Osteoblast (primary cell): ENCODE measurements at places on chromosomes 2 and 18.

DNA sequence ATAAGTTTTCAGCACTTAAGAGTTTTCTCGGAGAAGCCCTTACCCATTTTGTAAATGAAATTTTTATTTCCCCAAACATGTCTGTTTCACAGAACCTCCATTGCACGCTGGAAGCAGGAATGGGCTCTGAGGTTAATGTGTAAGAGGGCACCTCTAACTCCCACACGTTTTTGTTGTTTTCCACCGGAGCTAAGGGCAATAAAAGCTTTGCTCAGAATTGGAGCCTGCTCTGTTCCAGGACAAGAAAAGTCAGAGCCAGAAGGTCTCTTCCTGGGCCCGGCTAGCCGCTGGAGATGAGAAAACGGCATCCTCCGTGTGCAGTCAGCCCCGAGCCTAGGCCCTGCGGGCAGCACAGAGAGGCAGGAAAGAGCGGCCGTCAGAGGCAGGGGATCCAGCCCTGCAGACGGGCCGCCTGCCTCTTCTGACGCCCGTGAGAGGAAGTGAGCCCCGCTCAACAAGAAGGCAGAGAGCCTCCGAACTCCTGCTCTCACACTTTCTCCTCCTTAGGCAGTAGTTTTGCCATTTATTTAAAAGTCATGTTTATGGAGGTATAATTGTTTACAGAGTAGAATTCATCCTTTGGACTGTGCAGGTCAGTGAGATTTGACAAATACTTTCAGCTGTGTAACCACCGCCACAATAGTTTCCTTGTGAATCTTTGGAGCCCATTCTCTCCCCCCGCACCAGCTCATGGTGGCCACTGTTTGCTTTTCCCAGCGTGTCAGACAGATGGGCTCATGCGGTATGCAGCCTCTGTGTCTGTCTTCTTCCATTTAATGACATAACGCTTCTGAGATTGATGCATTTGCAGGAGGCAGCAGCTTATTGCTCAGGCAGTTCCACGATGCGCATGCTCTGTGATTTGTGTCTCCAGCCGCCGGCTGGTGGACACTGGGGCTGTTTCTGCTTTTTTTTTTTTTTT is 117.3 kb downstream of the GALR1 start:
- no peak for DNase-seq
- H3K4me1 ChIP-seq: no peaks in the 10 kb centered on the region
- no peak overlapping the region for H3K4me3 ChIP-seq
- no peaks in the 10 kb centered on the region for H3K36me3 ChIP-seq

GRCh38 chr2:55269645-55269990 is 587 bp upstream of the MTIF2 start:
- no peaks in the 10 kb centered on the region for H3K27me3 ChIP-seq
- DNase-seq: peak; percentile 42
- H3K4me1 ChIP-seq: peaks cover 12% of the 10 kb centered on the region
- H3K4me3 ChIP-seq: peak overlapping the region; percentile 97
- peaks cover 10% of the 10 kb centered on the region for H3K36me3 ChIP-seq
- H3K27ac ChIP-seq: peak overlapping the region; percentile 81

DNA sequence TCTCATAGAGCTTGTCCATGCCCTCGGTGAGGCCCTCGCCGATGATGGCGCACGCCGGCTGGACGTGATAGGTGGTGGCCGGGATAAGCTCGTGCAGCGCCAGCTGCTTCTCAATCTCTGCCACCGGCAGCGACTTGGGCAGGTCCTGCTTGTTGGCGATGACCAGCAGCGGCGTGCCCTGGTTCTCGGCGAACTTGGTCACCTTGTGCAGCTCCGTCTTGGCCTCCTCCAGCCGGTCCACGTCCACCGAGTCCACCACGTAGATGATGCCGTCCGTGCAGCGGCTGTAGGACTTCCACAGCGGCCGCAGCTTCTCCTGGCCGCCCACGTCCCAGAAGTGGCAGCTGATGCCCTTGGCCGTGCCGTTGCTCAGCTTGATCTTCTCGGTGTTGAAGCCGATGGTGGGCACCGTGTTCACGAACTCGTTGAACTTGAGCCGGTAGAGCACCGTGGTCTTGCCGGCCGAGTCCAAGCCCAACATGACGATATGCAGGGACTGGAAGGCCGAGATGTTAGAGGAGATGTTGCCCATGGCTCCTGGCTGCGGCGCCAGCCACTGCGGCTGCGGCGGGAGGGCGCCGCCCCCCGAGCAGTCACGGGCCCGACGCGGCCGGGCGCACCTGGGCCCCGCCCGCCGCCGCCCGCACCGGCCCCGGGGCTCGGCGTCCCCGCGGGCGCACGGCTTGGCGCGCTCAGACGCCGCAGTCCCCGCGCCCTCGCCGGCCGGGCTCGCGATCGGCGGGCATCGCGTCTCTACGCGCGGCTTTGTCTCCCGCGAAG is 636 bp downstream of the ARL4C start:
- H3K4me1 ChIP-seq: peaks cover 11% of the 10 kb centered on the region
- no peaks in the 10 kb centered on the region for H3K36me3 ChIP-seq
- H3K27me3 ChIP-seq: peaks cover 4% of the 10 kb centered on the region
- H3K4me3 ChIP-seq: peak overlapping the region; percentile 86
- DNase-seq: peak; percentile 72

DNA sequence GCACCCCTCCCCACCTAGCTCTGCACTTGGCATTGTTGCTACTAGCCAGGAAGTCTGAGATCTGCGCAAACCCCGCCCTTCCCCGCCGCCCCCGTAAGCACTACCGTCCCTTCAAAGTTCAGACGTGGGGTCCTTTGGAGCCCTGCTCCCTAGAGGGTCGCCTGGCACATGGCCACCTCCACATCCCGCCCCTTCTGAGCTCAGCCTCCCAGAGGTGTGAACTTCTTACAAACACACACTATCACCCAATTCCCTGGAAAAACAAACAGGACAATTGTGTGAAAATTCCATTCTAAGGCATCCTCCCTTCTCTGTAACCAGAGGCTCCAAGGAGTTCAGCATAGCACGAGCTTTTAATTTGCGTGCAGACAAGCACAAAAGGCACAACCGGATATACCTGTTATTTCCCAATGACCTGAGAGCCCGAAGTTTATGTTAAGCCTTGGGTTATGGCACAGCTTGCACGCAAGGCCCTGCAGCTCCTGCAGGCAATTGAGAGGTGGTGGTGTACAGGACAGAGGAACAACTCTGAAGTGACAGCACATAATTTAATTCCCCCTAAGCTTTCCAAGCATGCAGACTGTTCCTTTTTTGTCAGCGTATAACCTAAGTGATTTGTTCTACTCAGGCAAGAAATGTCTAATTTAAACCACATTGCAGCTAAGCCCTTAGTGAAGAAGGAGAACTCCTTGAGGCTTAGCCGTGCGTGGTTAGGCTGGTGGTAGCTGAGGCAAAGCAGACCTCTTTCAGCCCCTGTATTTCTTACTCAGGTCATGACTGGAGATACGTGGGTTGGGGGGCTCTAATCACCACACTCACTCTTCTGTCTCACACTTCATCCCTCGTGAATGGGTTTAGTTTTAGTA is 20.3 kb upstream of the CYP1B1 start:
- no peaks in the 10 kb centered on the region for H3K36me3 ChIP-seq
- H3K4me3 ChIP-seq: no peak overlapping the region
- H3K4me1 ChIP-seq: peaks cover 58% of the 10 kb centered on the region

- no peaks in the 10 kb centered on the region for H3K27me3 ChIP-seq
- H3K4me1 ChIP-seq: no peaks in the 10 kb centered on the region
- no peaks in the 10 kb centered on the region for H3K36me3 ChIP-seq
Measured at GRCh38 chr2:2286592-2286991, 44.5 kb downstream of the MYT1L start.

GRCh38 chr18:58813561-58814225 is 51.0 kb upstream of the ZNF532 start:
- no peak overlapping the region for H3K4me3 ChIP-seq
- no peak for DNase-seq
- H3K27ac ChIP-seq: no peak overlapping the region
- H3K27me3 ChIP-seq: peaks cover 10% of the 10 kb centered on the region
- no peaks in the 10 kb centered on the region for H3K4me1 ChIP-seq

GRCh38 chr18:8044004-8044403 is 476.9 kb downstream of the PTPRM start:
- no peak for DNase-seq
- H3K36me3 ChIP-seq: no peaks in the 10 kb centered on the region
- H3K27me3 ChIP-seq: no peaks in the 10 kb centered on the region
- H3K4me3 ChIP-seq: no peak overlapping the region
- no peaks in the 10 kb centered on the region for H3K4me1 ChIP-seq

DNA sequence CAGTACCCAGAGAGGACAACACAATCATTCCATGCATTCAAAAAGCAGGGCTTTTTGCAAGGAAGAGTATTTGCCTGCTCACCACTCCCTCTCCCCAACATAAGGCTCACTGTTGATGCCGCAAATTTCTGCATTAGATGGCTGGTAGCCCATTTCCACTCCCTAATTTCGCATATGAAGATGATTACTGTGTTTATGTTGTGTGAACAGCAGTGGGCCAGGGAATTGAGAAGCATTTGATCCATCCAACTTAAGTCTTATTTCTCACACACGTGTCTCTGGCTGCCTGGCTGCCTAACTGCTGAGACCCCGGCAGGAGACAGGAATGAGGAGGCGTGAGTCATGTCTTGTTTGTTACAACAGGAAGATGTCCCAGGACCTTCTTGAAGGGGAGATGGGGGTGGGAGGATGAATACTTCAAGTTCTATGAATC is 294.1 kb downstream of the ALK start:
- peaks cover 7% of the 10 kb centered on the region for H3K27me3 ChIP-seq
- H3K4me3 ChIP-seq: no peak overlapping the region
- peaks cover 17% of the 10 kb centered on the region for H3K4me1 ChIP-seq
- DNase-seq: no peak
- H3K27ac ChIP-seq: no peak overlapping the region

DNA sequence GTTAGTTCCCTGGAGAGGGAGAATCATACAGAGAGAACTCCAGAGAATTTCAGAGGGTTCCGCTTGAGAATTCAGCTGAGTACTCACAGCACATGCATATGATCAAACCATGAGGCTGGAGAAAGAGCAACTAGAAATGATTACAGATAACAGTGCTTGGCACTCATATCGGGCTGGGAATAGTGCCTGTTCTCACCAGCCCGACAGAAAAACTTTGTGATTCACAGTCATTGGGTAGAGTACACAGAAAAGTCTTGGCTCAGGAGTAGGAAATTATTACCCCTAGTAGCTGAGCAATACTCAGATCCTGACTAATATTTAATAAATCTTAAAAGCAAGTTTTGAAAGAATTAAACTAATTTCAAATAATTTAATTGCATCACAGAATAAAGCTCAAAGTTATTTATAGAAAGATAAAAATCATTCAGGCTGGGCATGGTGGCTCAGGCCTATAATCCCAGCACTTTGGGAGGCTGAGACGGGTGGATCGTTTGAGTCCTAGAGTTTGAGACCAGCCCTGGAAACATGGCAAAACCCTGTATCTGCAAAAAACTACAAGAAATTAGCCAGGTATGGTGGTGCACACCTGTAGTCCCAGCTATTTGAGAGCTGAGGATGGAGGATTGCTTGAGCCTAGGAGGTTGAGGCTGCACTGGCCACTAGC is 6.8 kb downstream of the WDPCP start:
- no peak overlapping the region for H3K4me3 ChIP-seq
- peak overlapping the region; percentile 63 for H3K27ac ChIP-seq
- peak; percentile 41 for DNase-seq
- no peaks in the 10 kb centered on the region for H3K27me3 ChIP-seq
- H3K36me3 ChIP-seq: no peaks in the 10 kb centered on the region

DNA sequence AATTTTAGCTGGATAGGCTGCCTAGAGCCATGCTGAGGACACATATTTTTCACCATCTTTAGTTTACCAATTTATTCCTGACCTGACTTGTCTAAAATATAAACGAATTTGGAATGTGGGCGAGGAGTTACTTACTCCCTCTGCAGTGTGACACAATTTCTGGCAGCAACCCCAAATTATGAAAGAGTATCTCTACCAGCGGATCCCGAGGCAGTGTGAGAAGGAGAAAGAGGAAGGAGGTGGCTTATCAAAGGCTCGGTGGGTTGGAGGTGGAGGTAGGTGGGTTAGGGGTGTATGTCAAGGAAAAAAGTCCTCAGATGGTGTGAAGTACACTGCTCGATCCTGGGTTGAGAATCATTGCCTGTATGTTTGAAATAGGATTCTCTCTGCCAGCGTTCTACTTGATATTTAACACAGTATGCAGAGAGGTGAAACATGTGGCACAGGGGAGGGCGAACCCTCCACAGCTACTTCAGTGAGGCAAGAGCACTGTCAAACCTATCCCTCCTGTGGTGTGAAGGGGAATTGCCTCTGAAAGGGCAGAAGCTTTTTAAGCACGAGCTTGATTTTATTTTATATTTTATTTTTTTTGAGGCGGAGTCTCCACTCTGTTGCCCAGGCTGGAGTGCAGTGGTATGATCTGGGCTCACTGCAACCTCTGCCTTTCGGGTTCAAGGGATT is 76.0 kb downstream of the RFTN2 start:
- peaks cover 5% of the 10 kb centered on the region for H3K4me1 ChIP-seq
- no peak overlapping the region for H3K4me3 ChIP-seq
- H3K27me3 ChIP-seq: no peaks in the 10 kb centered on the region
- no peaks in the 10 kb centered on the region for H3K36me3 ChIP-seq
- no peak overlapping the region for H3K27ac ChIP-seq
- DNase-seq: peak; percentile 93
